ENCODE measurements at places on chromosomes 6 and 20. TPM values are rescaled to one million over a fixed set of nuclear protein-coding genes. Genes with fewer than 3 reads are reported as not detected.

Gene RHAG
- total RNA-seq = not detected

- peak; percentile 68 for DNase-seq
- H3K4me1 ChIP-seq = no peaks in the 10 kb centered on the region
- H3K27me3 ChIP-seq = peaks cover 11% of the 10 kb centered on the region
- H3K27ac ChIP-seq = no peak overlapping the region
- no peak overlapping the region for H3K4me3 ChIP-seq
Measured at GRCh38 chr20:26208296-26209091, 511.8 kb upstream of the ZNF337 start.

- H3K27me3 ChIP-seq = peaks cover 1% of the 10 kb centered on the region
- peaks cover 5% of the 10 kb centered on the region for H3K36me3 ChIP-seq
- no peak for DNase-seq
- H3K4me3 ChIP-seq = no peak overlapping the region
- no peak overlapping the region for H3K27ac ChIP-seq
Measured at GRCh38 chr6:25816252-25816651, 15.6 kb downstream of the SLC17A1 start.

Gene OPN5
- not detected for total RNA-seq

Gene ANKRD66
- total RNA-seq = not detected

Gene TCP11
- total RNA-seq = not detected

DNA sequence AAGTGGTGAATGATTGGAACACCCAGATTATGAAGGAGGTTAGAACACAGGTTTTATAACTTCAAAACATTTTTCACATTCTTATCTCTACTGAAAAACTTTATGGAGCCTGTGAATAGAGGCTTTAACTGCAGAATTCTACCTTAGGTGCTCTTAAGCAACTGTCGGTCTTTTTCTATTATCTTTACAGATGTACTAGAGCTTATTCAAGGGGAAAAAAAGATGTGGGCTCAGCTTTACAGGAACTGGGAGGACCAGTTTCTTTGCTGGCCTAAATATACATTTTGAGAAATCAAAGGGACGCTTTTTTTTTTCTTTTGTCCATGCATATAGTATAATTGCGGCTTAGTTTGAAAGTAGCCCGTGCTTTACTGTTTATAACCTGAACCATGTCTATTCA lies 58.9 kb downstream of the UST start:
- no peaks in the 10 kb centered on the region for H3K36me3 ChIP-seq
- H3K27me3 ChIP-seq = no peaks in the 10 kb centered on the region
- no peak for DNase-seq

Gene C6orf58
- not detected for total RNA-seq

GRCh38 chr6:28657381-28657768 lies 131.7 kb downstream of the GPX5 start:
- peak overlapping the region; percentile 78 for H3K27ac ChIP-seq
- H3K27me3 ChIP-seq = peaks cover 12% of the 10 kb centered on the region
- H3K4me3 ChIP-seq = peak overlapping the region; percentile 88
- H3K4me1 ChIP-seq = peaks cover 28% of the 10 kb centered on the region

- H3K4me3 ChIP-seq = no peak overlapping the region
- no peaks in the 10 kb centered on the region for H3K36me3 ChIP-seq
- no peak overlapping the region for H3K27ac ChIP-seq
- no peaks in the 10 kb centered on the region for H3K27me3 ChIP-seq
Measured at GRCh38 chr6:7868926-7869325, 41.7 kb downstream of the TXNDC5 start.

DNA sequence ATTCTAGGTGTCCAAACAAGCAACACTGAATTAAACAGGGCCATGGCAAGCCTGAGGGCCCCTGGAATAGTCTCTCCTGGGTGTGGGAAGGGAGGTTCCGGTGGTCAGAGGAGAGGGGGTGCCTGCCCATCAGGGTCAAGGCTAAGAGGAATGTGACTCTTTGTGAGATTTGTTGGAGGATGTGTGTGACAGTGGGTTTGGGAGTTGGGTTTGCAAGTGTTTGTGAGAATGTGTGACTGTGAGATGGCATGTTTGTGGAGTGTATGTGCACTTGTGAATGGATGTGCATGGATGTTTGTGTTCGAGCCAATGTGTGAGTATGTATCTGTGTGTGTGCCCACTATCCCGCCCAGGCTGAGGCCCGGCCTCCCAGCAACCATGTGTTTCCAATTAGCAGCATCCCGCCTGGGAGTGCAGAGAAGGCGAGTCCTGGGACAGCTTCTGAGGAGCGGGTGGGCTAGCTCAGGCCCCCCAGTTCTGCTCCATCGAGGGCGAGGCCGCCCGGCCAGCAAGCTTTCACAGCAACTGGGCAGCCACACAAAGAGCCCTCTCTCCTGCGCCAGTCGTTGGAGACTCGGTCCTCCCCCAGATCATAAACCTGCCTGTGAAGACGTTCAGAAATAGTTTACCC lies 12.6 kb downstream of the FOXC1 start:
- H3K27me3 ChIP-seq = peaks cover 38% of the 10 kb centered on the region
- no peak overlapping the region for H3K27ac ChIP-seq
- DNase-seq = no peak
- H3K4me3 ChIP-seq = no peak overlapping the region
- H3K36me3 ChIP-seq = peaks cover 11% of the 10 kb centered on the region

- peaks cover 17% of the 10 kb centered on the region for H3K4me1 ChIP-seq
- no peaks in the 10 kb centered on the region for H3K36me3 ChIP-seq
- peaks cover 11% of the 10 kb centered on the region for H3K27me3 ChIP-seq
- H3K27ac ChIP-seq = no peak overlapping the region
Measured at GRCh38 chr6:123000244-123000770, 4.3 kb downstream of the CLVS2 start.

GRCh38 chr6:11754625-11755271 lies 23.9 kb downstream of the ADTRP start:
- peaks cover 2% of the 10 kb centered on the region for H3K27me3 ChIP-seq
- no peak overlapping the region for H3K27ac ChIP-seq
- H3K36me3 ChIP-seq = no peaks in the 10 kb centered on the region
- H3K4me1 ChIP-seq = no peaks in the 10 kb centered on the region
- DNase-seq = no peak

- no peak overlapping the region for H3K27ac ChIP-seq
- no peaks in the 10 kb centered on the region for H3K27me3 ChIP-seq
- H3K4me1 ChIP-seq = no peaks in the 10 kb centered on the region
- no peak overlapping the region for H3K4me3 ChIP-seq
Measured at GRCh38 chr6:145823328-145823944, 8.8 kb upstream of the FBXO30 start.

DNA sequence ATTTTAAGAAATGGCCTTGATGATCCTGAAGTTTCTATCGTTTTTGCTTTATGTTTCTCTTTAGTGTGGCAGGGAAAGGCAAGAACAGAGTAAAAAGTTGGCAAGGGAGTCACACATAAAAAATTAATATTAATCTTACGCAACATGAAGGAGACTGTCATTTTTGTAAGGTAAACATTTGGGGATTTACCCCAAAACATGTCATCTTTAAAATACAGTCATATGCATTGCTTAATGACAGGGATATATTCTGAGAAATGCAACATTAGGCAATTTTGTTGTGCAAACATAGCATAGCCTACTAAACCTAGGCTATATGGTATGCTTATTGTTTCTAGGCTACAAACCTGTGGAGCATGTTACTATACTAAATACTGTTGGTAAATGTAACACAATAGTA lies 5.4 kb downstream of the RBL1 start:
- no peak overlapping the region for H3K4me3 ChIP-seq
- H3K27me3 ChIP-seq = peaks cover 1% of the 10 kb centered on the region
- peaks cover 1% of the 10 kb centered on the region for H3K4me1 ChIP-seq
- H3K36me3 ChIP-seq = no peaks in the 10 kb centered on the region

DNA sequence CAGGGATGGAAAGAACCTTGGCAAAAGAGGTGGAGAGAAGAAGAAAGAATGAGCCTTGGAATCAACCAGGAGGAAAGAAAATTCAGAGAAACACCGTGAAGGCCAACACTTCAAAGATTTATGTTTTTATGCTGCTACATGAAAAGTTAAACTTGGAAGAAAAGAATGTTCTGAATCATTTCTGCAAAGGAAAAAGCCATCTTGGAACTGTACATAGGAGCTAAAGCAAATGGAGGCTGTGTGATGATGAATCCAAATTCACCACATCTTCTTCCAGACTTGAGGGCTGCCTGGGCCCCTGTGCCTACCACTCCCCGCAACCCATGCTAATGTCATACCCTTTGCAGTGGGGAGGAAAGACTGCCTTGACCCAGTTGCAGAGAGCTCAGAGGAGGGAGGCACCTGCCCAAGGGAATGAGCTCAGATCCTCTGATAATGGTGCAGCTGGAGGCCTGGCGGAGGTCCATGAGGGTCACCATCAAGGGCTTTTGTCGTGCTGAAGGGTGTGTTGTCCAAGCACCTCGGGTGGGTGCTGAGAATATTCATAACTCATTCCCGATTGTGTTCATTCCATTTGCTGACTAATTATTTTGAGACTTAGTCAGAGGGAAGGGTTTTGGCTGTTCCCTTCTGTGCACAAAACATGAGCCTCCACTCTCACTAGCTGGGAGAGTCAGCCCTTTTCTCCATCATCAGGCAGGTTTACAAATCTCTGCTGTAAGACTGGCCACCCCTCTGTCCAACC lies 245.8 kb upstream of the JAG1 start:
- peaks cover 4% of the 10 kb centered on the region for H3K4me1 ChIP-seq
- no peak overlapping the region for H3K27ac ChIP-seq
- H3K4me3 ChIP-seq = no peak overlapping the region
- H3K27me3 ChIP-seq = peaks cover 5% of the 10 kb centered on the region
- DNase-seq = no peak

DNA sequence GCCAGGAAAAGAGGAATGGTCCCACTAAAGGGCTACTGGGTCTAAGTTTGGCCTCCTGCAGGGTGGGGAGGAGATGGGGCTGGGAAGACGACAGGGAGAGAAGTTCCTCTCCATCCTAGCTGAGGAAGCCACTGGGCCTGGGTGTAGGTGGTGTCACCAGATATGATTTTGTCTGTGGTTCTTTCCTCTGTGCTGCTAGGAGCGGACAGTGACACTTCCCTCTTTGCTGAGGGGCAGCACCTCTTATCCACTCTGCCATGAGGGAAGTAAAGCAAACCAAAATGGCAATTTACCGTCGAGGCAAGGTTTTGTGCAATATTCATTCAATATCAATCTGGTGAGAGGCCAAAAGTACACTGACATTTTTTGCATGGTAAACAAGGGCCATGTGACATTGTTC lies 33.0 kb upstream of the NR2E1 start:
- H3K27me3 ChIP-seq = peaks cover 15% of the 10 kb centered on the region
- no peak for DNase-seq
- peak overlapping the region; percentile 95 for H3K27ac ChIP-seq
- peak overlapping the region; percentile 84 for H3K4me3 ChIP-seq

Gene WFDC10B
- total RNA-seq = not detected

GRCh38 chr20:6184086-6184485 lies 61.3 kb upstream of the FERMT1 start:
- H3K36me3 ChIP-seq = no peaks in the 10 kb centered on the region
- H3K4me1 ChIP-seq = no peaks in the 10 kb centered on the region
- no peak for DNase-seq
- no peak overlapping the region for H3K4me3 ChIP-seq
- no peak overlapping the region for H3K27ac ChIP-seq
- H3K27me3 ChIP-seq = no peaks in the 10 kb centered on the region

- H3K27ac ChIP-seq = no peak overlapping the region
- H3K36me3 ChIP-seq = no peaks in the 10 kb centered on the region
- H3K27me3 ChIP-seq = no peaks in the 10 kb centered on the region
- H3K4me3 ChIP-seq = no peak overlapping the region
- DNase-seq = no peak
Measured at GRCh38 chr6:46626976-46627375, 25.6 kb downstream of the CYP39A1 start.

- H3K4me1 ChIP-seq = peaks cover 18% of the 10 kb centered on the region
- peaks cover 3% of the 10 kb centered on the region for H3K27me3 ChIP-seq
- H3K36me3 ChIP-seq = no peaks in the 10 kb centered on the region
- DNase-seq = no peak
Measured at GRCh38 chr6:52560462-52560861, 16.4 kb downstream of the TRAM2 start.

DNA sequence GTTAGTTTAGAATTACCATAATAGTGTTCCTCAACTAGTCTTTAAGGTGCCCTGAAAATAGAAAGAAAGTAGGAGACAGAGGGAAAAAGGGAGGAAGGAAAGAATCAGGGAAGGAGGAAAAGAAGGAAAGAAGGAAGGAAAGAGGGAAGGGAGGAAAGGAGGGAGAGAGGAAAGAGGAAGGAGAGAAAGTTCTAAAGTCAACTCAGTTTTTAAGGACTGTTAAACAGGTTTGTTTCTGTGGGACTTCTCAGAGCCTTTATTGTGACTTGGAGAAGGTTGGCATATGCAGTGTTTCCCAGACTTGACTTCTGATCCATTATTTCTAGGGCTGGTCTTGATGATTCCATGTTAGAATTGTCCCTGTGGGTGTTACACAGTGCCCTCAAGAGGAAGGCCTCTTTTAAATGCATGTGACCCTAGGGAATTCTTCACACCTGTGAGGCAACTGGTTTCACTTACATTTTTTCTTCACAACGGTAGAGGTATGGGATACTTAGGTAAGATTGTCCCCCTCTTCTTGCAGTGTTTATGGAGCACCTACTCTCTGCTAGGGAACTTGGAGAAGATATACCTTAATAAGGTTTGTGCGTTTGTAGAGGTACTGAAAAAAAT lies 132.7 kb upstream of the GMDS start:
- no peak overlapping the region for H3K27ac ChIP-seq
- no peaks in the 10 kb centered on the region for H3K36me3 ChIP-seq
- DNase-seq = no peak
- no peaks in the 10 kb centered on the region for H3K27me3 ChIP-seq
- H3K4me3 ChIP-seq = no peak overlapping the region
- no peaks in the 10 kb centered on the region for H3K4me1 ChIP-seq

GRCh38 chr20:59992526-59993084 lies 34.4 kb downstream of the CDH26 start:
- no peak overlapping the region for H3K4me3 ChIP-seq
- H3K36me3 ChIP-seq = no peaks in the 10 kb centered on the region
- H3K4me1 ChIP-seq = peaks cover 9% of the 10 kb centered on the region

- DNase-seq = no peak
- no peaks in the 10 kb centered on the region for H3K36me3 ChIP-seq
- H3K4me1 ChIP-seq = peaks cover 29% of the 10 kb centered on the region
- H3K27me3 ChIP-seq = peaks cover 50% of the 10 kb centered on the region
- peak overlapping the region; percentile 96 for H3K4me3 ChIP-seq
Measured at GRCh38 chr6:100458841-100459591, 5.7 kb downstream of the SIM1 start.
